ENCODE measurements at places on chromosomes 1 and 21.

- no peak for DNase-seq
Observed at GRCh38 chr1:48229317-48229716, 6.8 kb downstream of the SLC5A9 start.

- no peak for DNase-seq
Observed at GRCh38 chr21:16983420-16983819, 529.4 kb upstream of the CXADR start.

DNA sequence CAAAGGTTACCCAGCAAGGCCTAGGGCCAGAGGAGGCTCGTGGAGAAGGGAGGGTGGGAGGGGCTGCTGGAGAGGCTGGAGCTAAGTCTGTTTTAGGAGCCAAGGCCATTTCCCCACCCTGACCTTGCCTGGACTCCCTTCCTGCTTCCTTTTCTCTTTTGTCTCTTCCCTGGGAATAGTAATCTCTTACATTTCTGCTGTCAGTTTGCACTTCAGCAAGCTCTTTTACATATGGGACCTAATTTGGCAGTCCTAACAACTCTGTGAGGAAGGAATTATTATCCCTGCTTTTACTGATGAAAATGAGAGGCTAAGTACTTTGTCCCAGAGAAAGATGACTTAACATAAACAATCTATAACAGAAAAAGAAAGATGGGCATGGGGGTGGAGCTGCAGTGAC is 13.8 kb downstream of the OPTC start:
- no peak for DNase-seq

- DNase-seq = no peak
Observed at GRCh38 chr1:145962157-145963102, 1.9 kb downstream of the ANKRD34A start.

- DNase-seq = no peak
Observed at GRCh38 chr1:45542591-45542990, 8.0 kb upstream of the AKR1A1 start.

- DNase-seq = no peak
Observed at GRCh38 chr1:17210176-17210575, 5.2 kb downstream of the PADI1 start.

GRCh38 chr21:34941162-34941561 is 107.9 kb downstream of the RUNX1 start:
- DNase-seq = no peak

DNA sequence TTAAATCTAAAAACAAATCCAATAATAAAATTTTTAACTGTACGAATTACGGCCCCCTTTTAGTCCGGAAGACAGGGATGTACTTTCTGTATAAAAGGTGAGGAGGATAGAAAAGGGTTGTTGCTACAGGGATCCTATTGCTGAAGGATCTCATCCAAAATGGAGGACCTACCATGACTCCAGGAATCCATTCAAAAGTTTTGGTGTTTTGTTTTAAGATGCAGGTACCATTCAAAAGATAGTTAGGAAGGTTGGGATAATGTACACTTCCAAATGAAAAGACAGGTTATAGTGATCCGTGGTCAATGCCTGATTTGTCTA is 1.3 kb upstream of the ENAH start:
- DNase-seq = no peak

DNA sequence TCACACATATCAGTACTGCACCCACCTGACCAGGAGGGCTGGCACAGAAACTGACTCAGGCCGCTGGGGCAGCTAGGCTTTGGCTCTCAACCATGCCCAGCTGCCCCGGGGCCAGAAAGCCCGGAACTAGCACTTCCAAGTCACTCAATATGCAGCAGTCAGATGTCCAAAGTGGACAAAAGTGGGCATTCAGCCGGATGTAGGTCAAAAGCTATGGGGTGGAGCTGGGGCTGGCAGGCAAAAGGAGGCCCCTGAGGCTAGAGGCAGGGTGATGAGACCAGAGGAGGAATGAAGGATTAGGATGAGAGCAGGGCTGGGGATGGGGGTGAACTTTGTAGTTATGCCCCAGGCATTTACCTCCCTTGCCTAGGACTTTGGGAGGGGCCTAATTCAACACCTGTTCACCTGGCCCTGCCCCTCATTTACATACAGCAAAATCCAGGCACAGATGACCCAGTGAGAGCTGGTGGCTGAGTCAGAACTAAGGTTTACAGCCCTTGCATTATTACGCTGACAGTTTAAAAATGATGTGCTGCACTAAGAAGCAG is 30.7 kb upstream of the EDN2 start:
- DNase-seq = no peak

GRCh38 chr1:156676820-156677615 is at the start of gene NES:
Gene NES (minus strand): TSS chr1:156677407. CDS start chr1:156677264, 143 bp downstream.
- no peak for DNase-seq

Data from type B pancreatic cell (in vitro differentiated cells).